CD4-positive, alpha-beta T cell treated with Interleukin-2 at 100 ng/mL for 4 hours (primary cell): ENCODE measurements at places on chromosomes 6 and 20.
A peak's percentile ranks its signal among the peaks of the same experiment; 100 is the strongest.

DNA sequence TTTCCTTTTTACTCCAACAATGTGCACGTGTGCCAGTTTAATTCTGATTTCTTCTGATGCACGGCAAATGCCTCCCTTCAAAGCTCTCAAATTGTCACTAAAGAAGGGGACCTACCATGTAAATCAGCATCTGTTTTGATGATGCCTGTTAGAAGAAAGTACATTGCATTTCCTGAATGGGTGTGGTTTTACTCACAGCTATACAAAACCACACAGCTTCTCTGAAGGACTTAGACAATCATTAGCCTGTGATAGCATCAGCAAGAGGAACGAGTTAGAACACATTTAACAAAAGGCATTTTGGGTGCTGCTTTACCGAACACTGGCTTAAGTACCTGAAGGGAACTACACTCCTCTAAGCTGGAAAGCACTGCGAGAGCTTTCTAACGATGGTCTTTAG lies 109.4 kb downstream of the ATXN1 start:
- peak; percentile 79 for DNase-seq

GRCh38 chr20:17912916-17913315 lies 55.7 kb downstream of the SNX5 start:
- no peak for DNase-seq

DNA sequence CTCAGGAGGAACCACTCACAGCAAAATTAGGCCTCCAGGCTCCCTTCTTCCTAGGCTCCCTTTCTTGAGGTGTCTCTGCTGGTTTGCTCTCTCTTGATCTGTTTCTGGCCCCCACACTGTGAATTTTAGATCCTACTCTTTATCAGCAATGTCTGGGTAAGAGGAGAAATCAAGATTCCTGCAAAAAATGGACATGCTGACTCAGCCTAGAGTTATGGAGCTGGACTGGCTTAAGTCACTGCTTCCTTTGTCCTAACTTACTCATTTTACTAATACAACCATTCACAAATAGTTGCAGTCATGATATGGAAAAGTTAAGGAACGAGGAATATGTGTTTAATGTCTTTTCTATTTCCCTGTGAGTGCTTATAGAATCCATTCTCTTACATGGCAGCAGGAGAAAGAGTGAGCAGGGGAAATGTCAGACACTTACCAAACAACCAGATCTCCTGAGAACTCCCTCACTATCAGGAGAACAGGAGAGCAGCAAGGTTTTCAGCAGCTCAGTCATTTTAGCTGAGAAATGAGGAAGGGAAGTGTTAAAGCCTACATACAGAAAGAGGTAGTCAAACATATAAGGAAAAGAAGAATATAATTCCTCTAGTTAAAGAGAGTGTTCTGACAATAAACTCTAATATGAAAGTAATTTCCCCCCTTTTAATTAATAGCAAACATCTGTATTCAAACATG lies 160.8 kb downstream of the PDE7B start:
- DNase-seq, result no peak

- DNase-seq, result no peak
These were observed 51.5 kb upstream of the EPB41L1 start for GRCh38 chr20:36102809-36103596.

- DNase-seq, result no peak
These were observed 88.4 kb downstream of the PXDC1 start for GRCh38 chr6:3663081-3663480.

DNA sequence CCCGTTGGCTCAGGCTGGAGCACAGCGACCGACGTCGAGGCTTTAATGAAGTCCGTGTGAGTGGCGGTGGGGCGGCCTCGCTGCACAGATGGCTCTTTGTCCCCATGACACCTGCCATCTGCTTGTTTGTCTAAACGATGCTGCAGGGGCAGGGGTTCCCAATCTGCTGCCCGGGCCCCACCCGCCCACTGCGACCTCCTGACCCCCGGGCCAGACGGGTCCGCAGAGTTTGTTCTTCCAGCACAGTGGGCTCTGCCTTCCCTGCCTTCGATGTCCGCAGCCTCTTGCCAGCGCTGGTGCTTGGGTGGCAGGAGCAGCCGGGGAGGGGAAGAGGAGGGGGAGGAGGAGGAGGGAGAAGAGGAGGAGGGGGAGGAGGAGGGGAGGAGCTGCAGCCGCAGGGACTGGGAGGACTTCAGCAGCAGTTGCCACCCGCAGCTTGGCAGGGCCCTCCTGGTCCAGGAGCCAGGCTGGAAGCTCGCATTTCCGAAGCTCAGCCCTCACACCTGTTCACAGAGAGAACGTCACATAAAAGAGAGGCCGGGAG lies 210.0 kb downstream of the DLL1 start:
- DNase-seq, result no peak

GRCh38 chr6:169092375-169092774 lies 161.3 kb downstream of the THBS2 start:
- DNase-seq, result no peak

GRCh38 chr20:48054051-48054450 lies 268.8 kb upstream of the SULF2 start:
- DNase-seq, result no peak

- DNase-seq, result no peak
These were observed 3.5 kb upstream of the MYT1 start for GRCh38 chr20:64160526-64161355.

GRCh38 chr6:14765106-14765505 lies 480.8 kb upstream of the JARID2 start:
- DNase-seq, result no peak
